ENCODE measurements at places on chromosomes 3 and 15. TPM values are rescaled to one million over a fixed set of nuclear protein-coding genes. Genes with fewer than 3 reads are reported as not detected.

The FMN1 gene
- polyA plus RNA-seq = 24.8 TPM

DNA sequence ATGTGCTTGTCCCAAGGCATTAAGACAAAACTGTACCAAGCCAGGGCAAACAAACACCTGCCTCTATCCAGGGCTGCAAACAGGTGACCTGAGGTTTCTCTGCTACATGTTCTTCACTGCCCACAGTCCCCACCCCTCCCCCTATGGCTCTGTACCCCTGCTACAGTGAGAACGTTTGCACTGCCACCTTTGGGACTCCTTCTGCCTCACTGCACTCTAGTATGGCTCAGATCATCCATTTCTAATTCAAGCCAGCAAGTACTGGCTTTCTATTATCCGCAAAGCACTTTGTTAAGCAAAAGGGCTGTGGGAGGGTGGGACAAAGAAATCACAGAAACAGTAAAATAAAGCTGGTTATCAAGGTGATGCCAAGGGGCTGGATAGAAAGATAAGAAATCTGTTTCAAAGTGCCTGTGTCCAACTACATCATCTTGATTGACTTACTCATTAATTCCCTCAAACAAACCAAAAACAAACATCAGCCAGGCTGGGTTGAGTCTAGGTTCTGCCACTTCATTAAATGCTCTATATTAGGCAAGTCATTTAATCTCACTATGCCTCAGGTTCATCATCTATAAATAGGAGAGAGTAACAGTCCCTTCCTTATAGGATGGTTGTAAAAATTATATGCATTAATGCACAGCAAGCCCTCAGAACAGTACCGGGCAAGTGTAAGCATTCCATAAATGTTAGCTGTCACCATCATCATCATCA lies 95.3 kb downstream of the PDZRN3 start:
- H3K27me3 ChIP-seq = no peaks in the 10 kb centered on the region
- no peaks in the 10 kb centered on the region for H3K36me3 ChIP-seq
- no peaks in the 10 kb centered on the region for H3K4me1 ChIP-seq

GRCh38 chr3:170151536-170151935 lies 30.0 kb downstream of the PHC3 start:
- no peak overlapping the region for H3K4me3 ChIP-seq
- DNase-seq = no peak
- H3K27ac ChIP-seq = no peak overlapping the region
- H3K36me3 ChIP-seq = no peaks in the 10 kb centered on the region

- no peaks in the 10 kb centered on the region for H3K27me3 ChIP-seq
- no peak overlapping the region for H3K4me3 ChIP-seq
- H3K36me3 ChIP-seq = no peaks in the 10 kb centered on the region
- DNase-seq = no peak
Observed at GRCh38 chr3:182936918-182937285, 43.4 kb downstream of the DCUN1D1 start.
